ENCODE measurements at places on chromosomes 1 and 21.

- no peak for DNase-seq
These were observed 74.4 kb downstream of the LHX9 start for GRCh38 chr1:197991594-197991993.

DNA sequence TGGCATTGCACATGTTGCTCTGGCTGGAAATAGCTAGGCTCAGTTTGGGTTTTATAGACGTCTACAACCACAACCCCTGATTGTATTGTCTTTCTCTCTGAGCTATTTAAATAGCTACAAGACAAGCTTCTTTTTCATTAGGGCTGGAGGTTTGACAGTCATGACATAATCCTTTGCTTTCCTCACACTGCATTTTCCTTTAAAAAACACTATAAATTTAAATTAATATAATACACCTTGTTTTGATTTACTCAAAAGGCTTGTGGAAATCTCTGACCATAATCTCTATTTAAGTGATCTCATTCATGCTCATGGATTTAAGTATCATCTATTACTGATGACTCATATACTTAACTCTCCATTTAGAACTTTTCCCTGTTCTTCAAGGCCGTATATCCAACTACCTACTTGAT, 50.4 kb upstream of the PTGFR start:
- no peak for DNase-seq

- peak; percentile 75 for DNase-seq
These were observed 24.8 kb downstream of the S100A6 start for GRCh38 chr1:153510984-153511410.

DNA sequence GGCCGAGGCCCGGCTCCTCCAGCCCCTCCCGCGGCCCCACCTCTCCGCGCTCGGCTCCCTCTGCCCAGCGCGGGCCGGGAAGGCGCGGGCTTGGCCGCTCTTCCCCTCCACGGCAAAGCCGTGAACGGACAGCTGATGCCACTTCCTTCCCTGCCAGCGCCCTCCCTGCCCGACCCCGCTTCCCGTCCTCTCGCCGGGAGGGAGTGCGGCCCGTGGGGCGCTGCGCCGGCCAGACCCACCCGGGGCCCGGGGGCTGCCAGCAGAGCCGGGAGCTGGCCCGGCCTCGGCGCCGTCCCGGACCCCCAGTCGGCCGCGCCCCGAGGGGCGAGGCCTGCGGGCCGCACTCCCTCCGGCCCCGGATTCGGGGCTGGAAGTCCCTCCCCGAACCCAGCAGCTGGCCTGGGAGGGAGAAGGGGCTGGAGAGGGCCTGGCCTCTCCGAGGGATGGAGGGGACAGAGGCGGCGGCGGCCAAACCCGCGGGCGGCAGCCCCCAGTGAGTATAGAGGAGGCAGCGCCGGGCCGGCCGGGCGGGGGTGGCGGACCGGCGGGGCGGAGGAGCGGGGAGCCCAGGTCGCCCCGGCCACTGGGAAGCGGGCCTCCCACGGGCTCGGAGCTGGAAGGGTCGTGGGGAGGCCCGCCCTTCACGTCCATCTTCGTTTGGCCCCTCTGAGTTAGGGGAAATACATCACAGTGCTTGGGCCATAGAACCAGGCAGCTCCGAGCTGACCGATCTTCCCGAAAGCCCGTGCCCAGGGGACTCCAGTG, at the start of gene KIAA1614:
Gene KIAA1614 (plus strand): TSS at position 97 of the 765 bp plus-strand sequence. CDS start 347 bp downstream, at position 444.
- no peak for DNase-seq

- no peak for DNase-seq
These were observed 20.0 kb upstream of the DISP1 start for GRCh38 chr1:222794656-222795474.

GRCh38 chr1:6113116-6113515, 67.0 kb downstream of the CHD5 start:
- no peak for DNase-seq

GRCh38 chr1:187236676-187237075, 407.9 kb downstream of the PLA2G4A start:
- DNase-seq = no peak

- DNase-seq = no peak
These were observed 333.6 kb upstream of the CAMK1G start for GRCh38 chr1:209249785-209250440.

GRCh38 chr1:229942501-229942900, 124.5 kb upstream of the GALNT2 start:
- DNase-seq = no peak

DNA sequence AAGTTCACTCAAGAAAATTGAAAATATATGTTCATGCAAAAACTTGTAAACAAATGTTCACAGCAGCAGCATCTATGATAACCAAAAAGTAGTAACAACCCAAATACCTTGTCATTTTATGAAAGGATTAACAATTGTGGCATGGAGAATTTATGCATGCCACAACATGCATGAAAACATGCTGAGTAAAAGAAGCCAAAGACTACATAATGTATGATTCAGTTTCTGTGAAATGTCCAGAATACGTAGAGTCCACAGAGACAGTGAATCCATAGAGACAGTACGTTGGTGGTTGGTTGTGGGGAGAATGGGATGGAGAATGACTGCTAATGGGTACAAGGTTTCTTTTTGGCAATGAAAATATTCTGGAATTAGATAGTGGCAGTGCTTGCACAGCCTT, 148.7 kb downstream of the MAST2 start:
- DNase-seq = no peak

DNA sequence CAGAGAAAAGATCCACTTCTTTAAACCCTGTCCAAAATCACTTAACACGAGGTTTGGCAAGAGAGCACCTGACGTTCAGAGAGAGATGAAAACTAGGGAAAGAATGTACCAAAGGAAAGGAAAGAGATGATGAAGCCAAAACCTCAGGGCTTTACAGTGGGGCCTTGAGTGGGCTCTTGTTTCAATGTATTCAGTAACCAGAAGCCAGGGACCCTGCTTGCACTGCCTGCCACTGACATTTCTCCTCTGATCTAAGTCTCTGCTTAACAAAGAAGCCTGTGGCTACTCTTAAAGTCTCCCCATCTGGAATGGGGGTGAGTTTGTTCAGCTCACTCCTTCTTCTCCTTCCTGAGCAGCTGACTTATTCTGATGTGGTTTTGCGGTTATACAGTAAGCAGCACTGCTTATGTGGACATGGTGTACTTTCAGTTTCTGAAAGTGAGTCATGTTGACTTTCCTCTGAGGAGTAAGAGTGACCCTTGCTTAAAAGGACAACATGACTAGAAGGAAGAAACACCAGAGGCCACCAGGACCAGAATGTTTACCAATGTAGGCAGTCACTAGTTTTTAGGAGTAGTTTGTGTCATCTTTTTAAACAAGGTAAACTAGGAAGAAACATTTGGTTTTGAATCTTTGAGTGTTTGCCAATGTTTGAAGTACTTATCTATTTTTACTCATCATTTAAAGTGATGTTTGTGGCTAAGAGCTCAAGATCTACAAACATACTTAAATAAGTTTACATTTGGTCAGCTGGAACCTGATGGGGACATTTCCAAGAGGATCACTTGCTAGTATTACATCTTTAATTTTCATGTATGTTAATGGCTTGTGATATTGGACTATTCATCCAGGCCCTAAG, 87.4 kb downstream of the FASLG start:
- no peak for DNase-seq

- no peak for DNase-seq
These were observed 48.1 kb upstream of the GOLT1A start for GRCh38 chr1:204261746-204262505.

DNA sequence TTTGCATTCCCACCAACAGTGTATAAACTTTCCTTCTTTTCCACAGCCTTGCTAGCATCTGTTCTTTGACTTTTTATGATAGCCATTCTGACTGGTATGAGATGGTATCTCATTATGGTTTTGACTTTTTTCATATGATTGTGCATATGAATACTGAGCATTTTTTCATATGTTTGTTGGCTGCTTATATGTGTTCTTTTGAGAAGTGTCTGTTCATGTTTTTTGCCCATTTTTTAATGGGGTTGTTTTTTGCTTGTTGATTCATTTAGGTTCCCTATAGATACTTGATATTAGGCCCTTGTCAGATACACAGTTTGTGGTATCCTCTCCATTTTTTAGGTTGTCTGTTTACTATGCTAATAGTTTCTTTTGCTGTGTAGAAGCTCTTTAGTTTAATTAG, 185.8 kb upstream of the SPAG17 start:
- DNase-seq = no peak
